ENCODE measurements at places on chromosomes 4 and X. TPM values are rescaled to one million over a fixed set of nuclear protein-coding genes. Genes with fewer than 3 reads are reported as not detected.

The UGT2B10 gene
- total RNA-seq = not detected

The PNMA3 gene
- total RNA-seq = 1.2 TPM

DNA sequence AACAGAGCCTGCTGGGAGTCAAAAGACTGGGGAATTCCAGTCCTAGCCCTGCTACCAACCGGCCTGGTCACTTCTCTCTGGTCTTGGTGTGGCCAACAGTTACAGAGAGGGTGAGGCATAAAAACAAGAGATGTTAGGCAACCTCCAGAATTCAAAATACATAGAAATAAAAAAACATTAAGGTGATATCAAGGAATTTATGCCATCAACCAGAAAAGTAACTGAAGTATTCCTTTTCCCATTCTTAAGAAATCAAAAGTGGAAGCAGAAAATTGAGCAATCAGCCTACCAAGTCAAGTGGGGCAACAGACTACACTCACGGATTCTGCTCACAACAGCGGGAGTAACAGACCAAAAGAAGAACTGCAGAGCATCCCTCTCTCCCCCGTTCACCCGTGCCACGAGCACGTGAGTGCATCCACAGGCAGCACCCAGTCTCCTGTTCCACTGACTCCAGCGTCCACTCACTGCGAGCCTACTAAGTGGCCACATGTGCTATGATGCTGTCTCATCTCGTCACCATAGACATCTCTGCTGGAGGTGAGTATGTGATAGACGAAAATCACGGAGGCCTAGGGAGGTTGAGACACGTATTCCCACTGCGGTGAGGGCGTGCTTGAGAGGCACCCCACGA, 29.3 kb downstream of the AFAP1 start:
- DNase-seq = no peak

GRCh38 chr4:146179784-146180370, 4.4 kb downstream of the LSM6 start:
- no peak for DNase-seq
